ENCODE measurements at places on chromosomes 12 and 14. TPM values are rescaled to one million over a fixed set of nuclear protein-coding genes. Genes with fewer than 3 reads are reported as not detected.

KLHDC1 gene
- 0.34 TPM for polyA plus RNA-seq

PLD4 gene
- polyA plus RNA-seq, result 0.03 TPM

INHBE gene
- polyA plus RNA-seq, result 8.5 TPM

TEX52 gene
- not detected for polyA plus RNA-seq

HOXC13 gene
- polyA plus RNA-seq, result 0.28 TPM

KRT78 gene
- not detected for polyA plus RNA-seq

CYP46A1 gene
- not detected for polyA plus RNA-seq

NAV3 gene
- polyA plus RNA-seq, result not detected

MAP1LC3B2 gene
- 0.53 TPM for polyA plus RNA-seq

TRIM9 gene
- not detected for polyA plus RNA-seq

GRCh38 chr12:110059651-110060000 is 11.3 kb upstream of the C12orf76 start:
- no peak for DNase-seq

DNA sequence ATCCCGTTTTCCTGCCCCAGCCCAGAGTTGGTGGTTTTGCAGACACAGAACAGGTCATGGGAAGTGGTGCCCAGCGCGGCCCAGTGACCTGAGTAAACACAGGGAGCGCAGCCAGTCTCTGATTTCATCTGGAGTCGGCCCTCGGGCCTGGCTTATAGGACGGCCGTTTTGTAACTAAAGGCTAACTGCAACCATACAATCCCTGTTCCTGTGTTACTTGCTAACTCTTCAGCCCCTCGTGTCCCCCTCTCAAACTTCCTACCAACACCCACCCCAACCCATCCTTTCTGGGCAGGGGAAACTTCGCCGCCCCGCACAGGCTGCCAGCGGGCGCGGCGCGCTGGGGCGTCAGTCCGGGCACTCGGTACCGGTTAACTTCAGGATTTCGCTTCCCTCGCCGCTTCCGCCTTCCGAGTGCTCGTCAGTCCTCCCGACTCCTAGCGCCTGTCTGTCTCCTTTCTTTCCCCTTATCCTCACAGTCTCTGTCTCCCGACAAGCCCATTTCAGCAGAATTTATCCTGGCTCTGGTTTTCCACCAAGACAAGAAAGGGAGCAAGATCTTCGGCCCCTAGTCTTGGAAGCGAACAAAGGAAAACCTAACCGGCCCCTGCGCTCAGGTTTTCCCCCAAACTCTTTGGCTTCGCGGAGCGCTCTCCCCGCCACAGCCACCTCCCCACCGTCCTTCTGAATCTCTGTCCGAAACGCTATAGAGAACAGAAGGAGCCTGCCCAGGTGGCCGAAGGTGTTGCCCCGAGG is 2.0 kb downstream of the SIX1 start:
- no peak for DNase-seq

- DNase-seq, result no peak
These were observed 11.4 kb upstream of the BDKRB2 start for GRCh38 chr14:96192975-96193805.

DNA sequence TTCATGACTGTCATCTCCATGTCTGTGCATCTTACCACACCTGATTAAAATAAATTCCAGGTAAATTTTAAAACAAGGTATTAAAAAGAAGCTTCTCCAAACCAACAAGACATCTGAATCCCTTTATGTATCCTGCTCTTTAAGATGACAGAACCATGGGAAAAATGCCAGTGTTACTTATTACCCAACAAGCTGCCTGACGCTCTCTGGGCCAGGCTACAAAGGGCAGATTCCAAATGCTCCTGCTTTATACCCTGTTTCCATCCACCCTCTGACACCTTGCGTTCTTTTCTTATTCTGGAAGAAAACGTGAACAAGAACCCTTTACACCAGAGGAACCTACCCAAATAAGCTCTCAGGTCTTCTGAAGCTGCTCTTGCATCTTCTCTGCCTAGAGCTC is 70.7 kb downstream of the SLC8A3 start:
- no peak for DNase-seq

DNA sequence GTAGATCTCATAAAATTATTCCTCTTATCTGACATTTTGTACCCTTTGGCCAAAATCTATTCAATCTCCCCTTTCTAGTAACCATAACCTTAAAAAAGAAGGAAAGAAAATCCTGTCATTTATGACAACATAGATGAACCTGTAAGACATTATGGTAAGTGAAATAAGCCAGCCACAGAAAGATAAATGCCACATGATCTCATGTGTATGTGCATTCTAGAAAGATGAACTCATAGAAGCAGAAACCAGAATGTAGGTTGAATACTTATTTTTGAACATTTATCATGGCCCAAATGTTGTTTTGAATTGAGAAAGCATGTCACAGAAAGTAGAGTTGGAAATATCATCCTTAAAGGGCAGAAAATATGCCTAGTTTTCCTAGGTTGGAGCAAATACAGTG is 1053.6 kb downstream of the SLC6A15 start:
- no peak for DNase-seq

GRCh38 chr12:53295891-53296219 is 513 bp downstream of the PFDN5 start:
- no peak for DNase-seq

DNA sequence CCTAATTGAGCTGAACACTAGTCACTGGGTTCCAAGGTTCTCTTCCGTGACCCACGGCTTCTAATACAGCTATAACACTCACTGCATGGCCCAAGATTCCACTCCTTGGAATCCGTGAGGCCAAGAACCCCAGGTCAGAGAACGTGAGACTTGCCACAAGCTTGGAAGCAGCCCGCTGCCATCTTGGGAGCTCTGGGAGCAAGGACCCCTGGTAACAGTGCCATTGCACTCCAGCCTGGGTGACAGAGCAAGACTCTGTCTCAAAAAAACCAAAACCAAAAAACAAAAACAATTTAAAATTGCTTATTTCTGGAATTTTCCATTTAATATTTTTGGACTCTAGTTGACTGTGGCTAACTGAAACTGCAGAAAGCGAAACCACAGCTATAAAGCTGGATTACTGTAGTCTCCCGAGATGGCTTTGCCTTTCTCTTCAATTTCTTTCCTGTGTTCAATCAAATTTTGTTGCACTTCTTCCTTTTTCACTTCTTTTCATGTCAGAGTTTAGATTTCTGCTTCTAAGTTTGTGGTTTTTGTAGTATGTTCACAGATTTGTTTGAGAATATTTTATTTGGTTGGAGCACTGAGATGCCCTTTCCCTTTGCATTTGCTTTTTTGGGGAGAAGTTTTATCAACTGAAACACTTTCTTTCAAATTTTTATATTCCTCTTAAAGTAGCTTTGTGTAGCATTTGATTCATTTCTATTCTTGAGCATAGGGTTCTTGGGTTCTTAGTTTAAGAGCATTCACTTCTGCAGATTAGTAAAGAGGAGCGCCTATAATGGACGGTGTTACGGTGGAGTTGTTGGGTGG is 44.6 kb downstream of the DDHD1 start:
- no peak for DNase-seq

DNA sequence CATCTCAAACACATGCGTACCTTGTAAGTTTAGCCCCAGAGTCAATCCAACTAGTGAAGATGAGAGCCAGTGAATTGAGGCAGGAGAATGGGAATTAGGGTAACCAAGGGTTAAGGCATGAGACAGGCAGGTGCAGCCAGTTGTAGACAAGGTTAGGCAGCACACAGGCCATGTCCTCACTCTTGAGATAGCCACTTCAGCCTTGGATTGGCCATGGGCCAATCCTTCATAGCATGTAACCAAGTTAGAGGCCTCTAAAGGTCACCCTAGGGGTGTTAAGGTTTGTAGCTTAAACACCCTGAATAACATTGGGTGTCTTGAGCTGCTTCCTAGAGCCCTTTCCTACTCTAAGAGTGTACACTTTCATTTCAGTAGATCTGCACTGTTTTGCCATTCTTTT is 208.2 kb upstream of the RBM19 start:
- no peak for DNase-seq

GRCh38 chr14:49946320-49947141 is 53.6 kb downstream of the ARF6 start:
- no peak for DNase-seq

DNA sequence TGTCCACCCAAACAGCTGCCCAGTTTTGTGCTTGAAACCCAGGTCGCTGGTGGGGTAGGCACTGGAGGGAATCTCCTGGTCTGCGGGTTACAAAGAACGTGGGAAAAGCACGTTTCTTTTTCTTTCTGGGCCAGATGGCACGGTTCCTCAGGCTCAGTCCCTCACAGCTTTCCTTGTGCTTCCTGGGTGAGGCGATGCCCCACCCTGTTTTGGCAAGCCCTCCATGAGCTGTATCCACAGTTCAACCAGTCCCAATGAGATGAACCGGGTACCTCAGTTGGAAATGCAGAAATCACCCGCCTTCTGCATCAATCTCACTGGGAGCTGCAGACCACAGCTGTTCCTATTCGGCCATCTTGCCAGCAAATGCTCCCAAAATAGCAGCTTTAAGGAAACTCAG is 51.4 kb upstream of the TMTC2 start:
- no peak for DNase-seq

- no peak for DNase-seq
These were observed 9.2 kb downstream of the CABP1 start for GRCh38 chr12:120649442-120650232.

- no peak for DNase-seq
These were observed 8.9 kb downstream of the MAP4K5 start for GRCh38 chr14:50523271-50524041.

DNA sequence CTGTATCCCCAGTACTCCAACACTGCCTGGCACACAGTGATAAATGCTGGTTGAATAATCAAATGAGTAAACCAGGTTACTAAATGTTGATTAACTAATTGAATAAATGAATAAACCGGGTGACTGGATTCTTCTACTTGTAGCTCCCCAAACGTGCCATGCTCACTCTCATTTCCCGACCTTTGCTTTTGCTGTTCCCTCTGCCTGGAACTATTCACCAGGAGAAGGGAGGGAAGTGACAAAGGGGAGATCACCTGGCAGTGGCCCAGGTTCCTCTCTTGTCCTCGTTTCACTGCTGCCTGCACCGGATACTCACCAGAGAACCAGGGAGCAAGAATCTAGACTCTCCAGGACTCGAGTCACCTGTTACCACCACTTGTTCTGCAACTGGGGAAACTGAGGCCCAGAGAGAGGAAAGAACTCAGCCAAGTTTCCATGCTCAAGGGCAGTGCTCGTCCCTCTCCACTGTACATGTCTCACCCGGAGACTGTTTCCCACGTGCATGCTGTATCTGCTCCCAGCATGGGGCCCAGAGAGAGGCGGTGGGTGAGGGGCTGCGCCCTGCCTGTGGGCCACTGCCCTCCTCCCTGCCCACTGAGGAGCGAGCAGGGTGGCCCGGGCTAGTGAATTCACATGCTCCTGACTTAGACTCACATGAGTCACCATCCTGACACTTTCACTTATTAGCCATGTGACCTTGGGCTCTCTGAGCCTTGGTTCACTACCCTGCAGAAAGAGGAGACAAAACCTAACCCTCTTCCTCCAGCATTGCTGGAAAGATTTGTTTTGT is 17.7 kb upstream of the POP5 start:
- DNase-seq, result no peak

GRCh38 chr12:76901628-76902380 is 23.0 kb upstream of the CSRP2 start:
- no peak for DNase-seq

DNA sequence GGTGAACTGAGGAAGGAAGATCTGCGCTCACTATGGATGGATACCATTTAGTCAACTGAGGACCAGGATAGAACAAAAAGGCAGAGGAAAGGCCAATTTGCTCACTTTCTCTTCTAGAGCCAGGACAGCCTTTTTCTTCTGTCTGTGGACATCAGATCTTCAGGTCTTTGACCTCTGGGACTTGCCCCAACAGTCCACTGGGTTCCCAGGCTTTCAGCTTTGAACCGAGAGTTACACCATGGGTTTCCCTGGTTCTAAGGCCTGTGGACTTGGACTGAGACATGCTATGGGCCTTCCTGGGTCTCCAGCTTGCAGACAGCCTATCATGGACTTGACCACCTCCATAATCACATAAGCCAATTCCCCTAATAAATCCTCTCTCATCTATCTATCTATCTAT is 232.0 kb downstream of the IPO8 start:
- DNase-seq, result no peak

- DNase-seq, result no peak
These were observed 477.1 kb downstream of the SLC16A7 start for GRCh38 chr12:60072911-60073310.

- no peak for DNase-seq
These were observed 43.9 kb downstream of the MVK start for GRCh38 chr12:109617491-109617890.

- DNase-seq, result no peak
These were observed 48.5 kb downstream of the BBS10 start for GRCh38 chr12:76299536-76300296.

DNA sequence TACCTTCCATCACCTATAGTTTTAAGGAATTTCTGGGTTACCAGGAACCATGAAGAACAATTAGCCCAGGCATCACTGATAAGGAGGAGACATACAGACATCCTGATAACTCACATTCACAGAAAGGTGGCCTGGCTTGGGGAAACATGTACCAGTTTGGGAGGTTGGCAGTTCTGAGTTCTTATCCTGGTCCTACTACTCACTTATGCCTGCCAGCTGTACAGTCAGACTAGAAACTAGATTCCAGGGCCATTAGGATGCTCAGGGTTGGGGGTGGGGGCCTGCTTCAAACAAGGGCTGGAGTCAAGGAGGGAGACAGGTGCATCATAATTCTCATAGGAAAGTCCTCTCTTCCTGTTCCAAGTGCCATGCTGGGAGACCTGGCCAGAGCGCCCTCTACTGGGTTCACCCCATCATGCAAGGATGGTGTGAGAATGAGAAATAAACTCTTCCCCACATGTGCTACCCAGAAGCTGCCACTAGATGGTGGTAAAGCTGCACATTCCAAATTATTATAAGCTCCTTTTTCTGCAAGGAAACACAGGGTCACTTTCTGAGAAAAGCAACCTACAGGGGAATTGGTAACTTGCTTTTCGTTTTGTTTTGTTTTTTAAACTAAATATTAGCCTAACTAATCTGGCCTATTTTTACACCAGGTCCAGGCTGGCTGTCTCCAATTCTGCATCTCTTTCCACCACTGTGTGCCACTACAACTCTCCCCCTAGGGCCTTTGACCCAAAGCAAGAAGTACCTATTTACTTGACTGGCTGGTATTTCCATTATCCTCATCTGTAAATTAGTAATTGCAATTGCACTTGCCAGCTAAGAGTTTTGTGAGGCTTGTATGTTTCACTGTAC is 14.5 kb downstream of the OAS2 start:
- DNase-seq, result peak; percentile 84

GRCh38 chr12:117188961-117189724 is 1.1 kb downstream of the FBXO21 start:
- no peak for DNase-seq

- no peak for DNase-seq
These were observed 2.9 kb downstream of the ATXN3 start for GRCh38 chr14:92103363-92103989.

- DNase-seq, result no peak
These were observed 17.6 kb upstream of the STK38L start for GRCh38 chr12:27226407-27226929.

- DNase-seq, result no peak
These were observed 16.8 kb downstream of the CLMN start for GRCh38 chr14:95302667-95303506.

- DNase-seq, result no peak
These were observed at the start of gene C12orf56 for GRCh38 chr12:64390275-64390851. Gene C12orf56, minus strand, starts transcription at chr12:64390758. Its CDS starts 193 bp downstream, at chr12:64390565.
